ENCODE measurements at places on chromosomes 12 and 14.

DNA sequence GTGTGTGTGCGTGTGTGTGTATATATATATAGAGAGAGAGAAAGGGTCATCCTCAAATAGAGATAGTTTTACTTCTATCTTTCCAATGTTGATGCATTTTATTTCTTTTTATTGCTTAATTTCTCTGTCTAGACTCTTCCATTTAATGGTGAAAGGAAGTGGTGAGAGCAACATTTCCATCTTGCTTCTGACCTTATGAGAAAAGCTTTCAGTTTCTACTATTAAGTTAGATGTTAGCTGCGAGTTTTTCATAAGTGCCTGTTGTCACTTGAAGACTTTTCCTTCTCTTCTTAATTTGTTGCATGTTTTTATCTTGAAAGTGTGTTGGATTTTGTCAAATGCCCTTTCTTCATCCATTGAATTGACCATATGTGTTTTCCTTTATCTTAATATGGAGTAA, 304.4 kb upstream of the FAR2 start:
- no peak for DNase-seq

DNA sequence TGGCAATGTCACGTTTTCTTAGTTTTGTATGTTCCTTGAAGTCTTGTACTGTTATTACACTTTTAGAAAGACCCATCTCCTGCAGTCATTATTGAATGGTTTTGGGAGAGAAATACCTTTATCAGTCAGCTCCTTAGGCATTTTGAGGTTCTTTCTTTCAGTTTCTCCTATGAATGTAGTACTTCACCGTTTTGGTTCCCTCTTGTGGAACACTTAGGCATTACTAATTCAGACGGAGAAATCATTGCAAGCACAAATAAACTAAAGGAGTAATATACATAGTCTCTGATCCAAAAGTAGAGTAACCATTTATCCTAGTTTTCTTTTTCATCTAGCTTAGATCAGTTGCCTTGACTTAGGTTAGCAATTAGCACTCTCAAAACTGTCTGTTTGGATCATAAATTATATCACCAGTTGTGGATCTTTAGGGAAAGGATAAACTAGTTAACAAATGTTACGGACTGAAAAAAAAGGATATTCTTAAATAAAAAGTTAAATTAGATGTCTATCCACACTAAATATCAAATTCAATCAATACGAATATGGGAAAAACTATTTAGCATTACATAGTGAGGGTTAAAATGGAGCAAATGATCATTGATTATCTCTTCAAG, 1538.3 kb upstream of the SEL1L start:
- no peak for DNase-seq

DNA sequence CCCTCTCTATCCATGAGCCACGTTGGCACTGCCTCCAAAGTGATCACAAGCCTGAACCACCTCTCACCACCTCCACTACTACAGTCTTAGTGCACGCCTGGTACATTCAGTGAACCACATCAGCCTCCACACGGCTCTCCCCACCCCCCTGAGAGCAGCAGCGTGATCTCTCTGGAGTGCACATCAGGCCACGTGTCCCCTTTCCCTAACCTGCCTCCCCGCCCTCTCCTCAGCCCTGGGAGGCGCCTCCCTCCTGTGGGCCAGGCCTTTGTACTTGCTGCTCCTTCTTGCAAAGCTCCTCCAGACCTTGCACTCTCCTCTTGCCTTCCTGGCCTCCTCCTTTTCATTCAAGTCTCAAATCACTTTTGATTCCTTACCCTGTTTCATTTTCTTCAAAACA, 49.8 kb downstream of the SLC6A12 start:
- no peak for DNase-seq

GRCh38 chr14:24843494-24843893, 206.5 kb downstream of the STXBP6 start:
- DNase-seq: no peak

DNA sequence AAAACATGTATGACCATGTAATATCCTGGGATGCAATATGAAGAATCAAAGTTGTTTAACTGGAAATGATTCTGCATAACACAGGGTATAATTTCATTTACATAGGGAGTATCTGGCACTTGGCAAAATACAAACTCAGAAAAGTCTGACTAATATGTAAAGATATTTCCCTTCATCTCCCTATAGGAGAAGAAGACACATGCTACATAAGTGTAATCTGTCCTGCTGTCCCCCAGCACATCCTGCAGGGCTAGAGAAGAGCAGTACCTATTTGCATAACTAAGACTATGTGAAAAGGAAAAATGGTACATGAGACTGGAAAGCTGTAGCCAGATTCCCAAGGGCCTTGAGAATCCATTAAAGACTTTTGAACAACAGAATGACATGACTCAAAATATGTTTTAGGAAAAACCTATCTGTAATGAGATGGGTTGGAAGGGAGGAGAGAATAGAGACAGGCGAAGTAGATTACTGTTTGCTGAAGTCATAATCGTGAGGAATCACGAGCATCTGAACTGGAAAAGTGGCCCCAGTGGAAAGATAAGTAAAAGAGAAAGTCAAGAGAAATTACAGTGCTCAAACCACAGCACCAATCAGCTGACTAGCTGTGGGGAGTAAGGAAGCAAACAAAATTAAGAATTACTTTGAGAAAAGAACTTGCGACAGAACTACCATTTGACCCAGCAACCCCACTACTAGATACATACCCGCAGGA, 155.1 kb upstream of the HMGA2 start:
- DNase-seq: no peak

GRCh38 chr14:44960646-44961045, 1.1 kb downstream of the KLHL28 start:
- no peak for DNase-seq

- no peak for DNase-seq
Measured at GRCh38 chr12:15558915-15559528, 230.2 kb downstream of the EPS8 start.

DNA sequence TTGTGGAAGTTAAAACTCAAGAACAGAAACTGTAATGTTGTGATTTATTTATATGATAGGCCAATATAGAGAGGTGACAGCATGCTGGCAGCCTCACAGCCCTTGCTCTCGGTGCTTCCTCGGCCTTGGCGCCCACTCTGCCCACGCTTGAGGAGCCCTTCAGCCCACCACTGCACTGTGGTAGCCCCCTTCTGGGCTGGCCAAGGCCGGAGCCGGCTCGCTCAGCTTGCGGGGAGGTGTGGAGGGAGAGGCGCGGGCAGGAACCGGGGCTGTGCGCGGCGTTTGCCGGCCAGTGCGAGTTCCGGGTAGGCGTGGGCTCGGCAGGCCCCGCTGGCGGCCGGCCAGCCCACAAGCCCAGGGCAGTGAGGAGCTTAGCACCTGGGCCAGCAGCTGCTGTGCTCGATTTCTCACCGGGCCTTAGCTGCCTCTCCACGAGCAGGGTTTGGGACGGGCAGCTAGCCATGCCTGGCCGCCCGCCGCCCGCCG, 65.8 kb upstream of the SLC8A3 start:
- no peak for DNase-seq

Data from stimulated activated CD4-positive, alpha-beta T cell treated with anti-CD3 and anti-CD28 coated beads, Interleukin-2, amount 100 ng/mL, for 48 hours (primary cell).